CD4-positive, alpha-beta T cell (primary cell): ENCODE measurements at places on chromosomes 4 and X. TPM values are rescaled to one million over a fixed set of nuclear protein-coding genes. Genes with fewer than 3 reads are reported as not detected.

DNA sequence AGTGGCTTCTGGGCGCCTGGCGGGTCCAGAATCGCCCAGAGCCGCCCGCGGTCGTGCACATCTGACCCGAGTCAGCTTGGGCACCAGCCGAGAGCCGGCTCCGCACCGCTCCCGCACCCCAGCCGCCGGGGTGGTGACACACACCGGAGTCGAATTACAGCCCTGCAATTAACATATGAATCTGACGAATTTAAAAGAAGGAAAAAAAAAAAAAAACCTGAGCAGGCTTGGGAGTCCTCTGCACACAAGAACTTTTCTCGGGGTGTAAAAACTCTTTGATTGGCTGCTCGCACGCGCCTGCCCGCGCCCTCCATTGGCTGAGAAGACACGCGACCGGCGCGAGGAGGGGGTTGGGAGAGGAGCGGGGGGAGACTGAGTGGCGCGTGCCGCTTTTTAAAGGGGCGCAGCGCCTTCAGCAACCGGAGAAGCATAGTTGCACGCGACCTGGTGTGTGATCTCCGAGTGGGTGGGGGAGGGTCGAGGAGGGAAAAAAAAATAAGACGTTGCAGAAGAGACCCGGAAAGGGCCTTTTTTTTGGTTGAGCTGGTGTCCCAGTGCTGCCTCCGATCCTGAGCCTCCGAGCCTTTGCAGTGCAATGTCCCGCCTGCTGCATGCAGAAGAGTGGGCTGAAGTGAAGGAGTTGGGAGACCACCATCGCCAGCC, at the start of gene ATOH1:
Gene ATOH1, plus strand, starts transcription at position 422 of the 663 bp plus-strand sequence. Its CDS starts 174 bp downstream, at position 596.
- no peak for DNase-seq

ADAMTS3 gene
- not detected for total RNA-seq

- DNase-seq = no peak
Measured at GRCh38 chr4:42473071-42473684, 75.9 kb downstream of the SHISA3 start.

SATL1 gene
- not detected for total RNA-seq

PCDH18 gene
- not detected for total RNA-seq

DNA sequence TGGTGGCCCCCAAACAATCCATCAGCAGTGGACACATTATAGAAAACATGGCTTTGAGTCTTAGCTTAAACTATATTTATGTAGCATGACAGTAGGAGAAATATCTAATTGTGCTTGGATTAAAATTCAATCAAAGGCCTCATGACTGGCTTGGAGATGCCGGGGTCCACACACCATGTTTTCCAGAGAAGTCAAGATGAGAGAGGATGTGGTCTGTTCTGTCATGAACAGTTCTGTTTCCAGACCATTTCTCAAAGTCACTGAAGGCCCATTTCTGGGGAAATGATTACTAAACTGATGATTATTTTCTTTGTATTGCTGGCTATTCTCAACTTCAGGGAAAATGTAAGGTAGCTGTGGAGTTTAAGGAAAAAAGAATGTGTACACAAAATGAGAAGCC, 76.3 kb downstream of the C4orf51 start:
- DNase-seq = no peak

DNA sequence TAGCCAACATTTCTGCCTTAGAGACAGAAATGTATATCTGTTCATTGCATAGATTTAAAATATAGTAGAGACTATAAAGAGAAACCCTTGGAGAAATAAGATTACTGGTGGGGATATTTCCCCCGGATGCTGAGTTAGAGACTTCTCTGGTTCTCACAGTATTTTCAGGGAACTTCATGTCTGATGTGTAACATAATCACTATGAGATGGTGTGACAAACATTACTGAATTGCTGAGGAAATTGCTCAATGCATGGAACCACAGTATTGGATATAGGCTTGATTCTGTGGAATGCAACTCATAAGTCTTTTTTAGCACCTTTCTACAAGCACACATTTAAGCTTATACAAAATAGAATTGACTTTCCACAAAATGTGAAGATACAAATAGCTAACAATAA, 152.7 kb downstream of the SOWAHB start:
- DNase-seq = no peak

DNA sequence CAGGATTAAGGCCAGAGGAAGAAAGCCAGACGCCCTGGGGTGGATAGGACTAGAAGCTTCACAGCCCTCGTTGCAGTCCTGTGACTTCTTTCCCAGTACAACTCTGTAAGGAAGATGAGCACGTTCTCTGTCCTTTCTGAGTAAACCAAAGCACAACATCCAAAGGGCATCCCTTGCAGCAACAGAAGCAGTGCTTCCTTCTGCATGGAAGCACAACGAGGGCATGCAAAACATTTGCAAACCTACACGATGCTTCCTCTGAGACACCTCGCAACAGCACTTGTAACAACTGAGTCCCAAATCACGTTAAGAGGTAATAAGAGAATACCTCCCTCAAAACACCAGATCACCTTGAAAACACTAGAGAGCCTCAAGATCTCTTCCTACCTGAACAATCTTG, 335.7 kb upstream of the RASGEF1B start:
- no peak for DNase-seq

- no peak for DNase-seq
Measured at GRCh38 chrX:133576876-133577275, 161.6 kb upstream of the GPC4 start.

DNA sequence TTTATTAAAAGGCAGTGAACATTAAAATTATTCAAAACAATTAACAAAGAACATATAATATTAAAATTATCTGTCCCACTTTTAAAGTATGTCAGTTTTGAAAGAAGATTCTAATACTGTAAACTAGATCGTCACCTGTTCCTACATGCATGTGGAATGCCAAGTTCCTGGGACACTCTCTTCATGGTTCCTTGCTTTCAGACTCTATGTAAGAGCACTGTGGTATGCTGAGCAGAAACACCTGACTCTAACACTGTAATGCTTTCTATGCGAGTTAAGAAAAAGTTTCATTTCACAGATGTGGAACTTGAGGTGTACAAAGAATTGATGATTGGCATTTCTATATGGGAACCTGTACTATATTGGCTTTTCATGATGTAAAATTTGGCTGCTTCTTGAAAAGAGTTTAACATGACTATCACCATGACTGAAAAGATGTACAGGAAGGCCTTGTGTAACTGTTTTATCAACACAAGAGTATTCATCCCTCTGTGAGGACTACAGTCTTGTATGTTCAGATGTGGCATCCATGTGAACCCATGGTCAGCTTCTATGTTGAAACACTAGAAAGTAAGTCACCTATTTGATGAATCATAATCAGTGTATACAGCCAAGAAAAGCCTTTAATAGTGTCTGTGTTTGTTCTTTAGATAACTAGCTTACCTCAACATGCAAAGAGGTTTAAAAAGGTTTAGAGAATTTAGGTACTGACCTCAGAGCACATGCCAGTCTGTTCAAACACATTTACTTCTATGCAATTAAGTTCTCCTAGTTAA, 354.5 kb downstream of the ARHGAP24 start:
- DNase-seq = no peak

DNA sequence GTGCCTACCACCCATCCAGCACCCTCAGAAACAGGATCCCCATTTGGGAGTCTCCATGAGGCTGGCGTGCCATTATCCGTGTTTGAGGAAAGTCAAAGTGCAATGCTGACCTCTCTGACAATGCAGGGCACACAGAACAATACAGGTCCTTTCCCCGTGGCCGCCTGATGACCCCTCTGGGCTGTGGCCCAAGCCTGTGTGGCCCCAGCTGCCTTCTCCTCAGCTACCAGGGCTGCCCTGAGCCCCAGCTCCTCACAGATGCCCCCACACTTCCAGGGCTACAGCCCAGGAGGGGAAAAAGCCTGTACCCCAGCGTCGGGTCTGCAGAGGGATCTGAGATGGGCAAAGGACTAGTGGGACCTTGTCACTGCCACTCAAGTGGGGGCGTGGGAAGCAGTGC, 15.5 kb downstream of the ZFYVE28 start:
- no peak for DNase-seq
